ENCODE measurements at places on chromosomes 7 and 10.

DNA sequence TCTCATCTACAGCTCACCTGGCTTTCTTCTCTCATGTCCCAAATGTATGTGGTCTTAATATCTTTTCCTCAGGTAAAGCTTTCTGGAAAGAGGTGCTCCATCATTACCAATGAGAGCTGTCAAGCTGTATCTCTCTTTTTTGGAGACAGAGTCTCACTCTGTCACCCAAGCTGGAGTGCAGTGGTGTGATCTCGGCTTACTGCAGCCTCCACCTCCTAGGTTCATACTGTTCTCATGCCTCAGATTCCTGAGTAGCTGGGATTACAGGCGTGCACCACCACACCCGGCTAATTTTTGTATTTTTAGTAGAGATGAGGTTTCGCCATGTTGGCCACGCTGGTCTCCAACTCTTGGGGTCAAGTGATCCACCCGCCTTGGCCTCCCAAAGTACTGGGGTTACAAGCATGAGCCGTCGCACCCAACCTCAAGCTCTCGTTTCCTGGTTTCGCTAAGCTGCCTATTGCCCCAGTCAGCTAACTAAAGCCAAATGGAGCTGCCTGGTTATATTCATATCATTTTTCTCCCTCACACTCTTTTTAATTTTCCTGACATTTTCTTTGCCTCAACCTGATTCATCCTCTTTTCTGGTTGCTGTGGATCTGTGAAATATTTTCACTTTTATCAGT, 60.5 kb downstream of the SUFU start:
- DNase-seq = no peak

DNA sequence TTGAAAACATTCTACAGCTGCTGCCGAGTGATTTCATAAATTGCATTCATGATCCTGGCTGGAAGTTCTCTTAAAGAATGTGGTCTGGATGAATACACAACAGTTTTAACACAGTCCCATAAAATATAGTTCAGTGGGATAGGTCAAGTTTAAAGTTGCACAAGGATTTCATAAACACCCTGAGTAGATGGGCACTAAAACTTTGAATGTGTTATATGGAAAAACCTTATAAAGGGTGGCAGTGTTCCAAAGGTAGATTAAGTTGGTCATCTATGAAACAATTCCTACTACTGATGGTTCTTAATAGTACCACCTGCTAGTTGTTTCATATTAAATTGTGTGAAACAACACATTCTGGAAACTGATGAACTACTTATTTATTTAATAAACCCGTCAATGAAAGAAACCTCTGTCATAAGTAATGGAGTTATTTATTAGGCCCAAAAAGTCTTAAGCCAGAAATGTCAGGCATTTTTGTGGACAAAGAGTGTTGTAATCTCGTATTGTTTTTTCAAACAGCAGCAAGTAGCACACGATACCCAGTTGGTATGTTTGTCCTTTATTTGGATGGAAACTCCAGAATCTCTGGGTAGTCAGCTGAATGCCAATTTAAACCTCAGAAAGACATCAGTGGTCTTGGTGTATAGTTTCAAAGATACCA, 14.3 kb upstream of the RPA3 start:
- no peak for DNase-seq

DNA sequence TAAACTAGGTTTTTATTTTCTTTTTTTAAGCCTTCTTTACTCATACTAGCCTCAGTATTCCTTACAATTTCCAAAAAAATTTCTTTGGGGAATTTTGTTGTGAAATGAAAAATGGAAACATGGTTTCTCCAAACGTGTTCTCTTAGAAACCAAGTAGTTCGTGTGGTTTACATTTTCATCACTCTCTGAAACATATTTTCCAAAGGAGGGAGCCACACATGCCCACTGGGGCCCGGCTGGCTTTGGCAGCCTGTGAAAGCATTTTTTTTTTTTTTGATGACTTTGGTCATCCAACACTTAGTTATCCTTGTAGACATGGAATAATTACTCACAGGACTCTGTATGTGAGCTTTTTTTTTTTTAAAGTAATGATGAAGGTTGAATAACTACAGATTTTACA, 169.6 kb downstream of the C7orf25 start:
- no peak for DNase-seq

- DNase-seq = no peak
These were observed 76.4 kb downstream of the MAP3K8 start for GRCh38 chr10:30510184-30510931.

GRCh38 chr7:112238852-112239610, 32.5 kb downstream of the ZNF277 start:
- DNase-seq = no peak

Data from CD8-positive, alpha-beta memory T cell (primary cell).